ENCODE measurements at places on chromosomes 16 and 17.

DNA sequence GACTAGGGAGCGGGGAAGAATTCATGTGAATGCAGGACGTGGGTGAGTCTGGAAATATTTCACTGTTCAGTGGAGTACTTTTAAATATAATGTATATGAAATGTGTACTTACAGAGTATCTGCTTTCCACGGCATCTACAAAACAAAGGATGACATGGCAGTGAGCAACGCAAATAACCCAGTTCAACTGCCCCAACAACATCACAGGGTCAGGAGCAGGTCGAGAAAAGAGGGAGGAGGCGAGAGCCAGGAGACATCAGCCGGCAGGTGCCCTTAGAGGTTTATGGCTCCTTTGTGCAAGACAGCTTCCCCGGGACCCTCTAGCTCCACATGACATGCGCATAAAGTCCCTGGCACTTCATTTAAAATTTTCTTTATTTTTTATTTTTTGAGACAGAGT is 61.1 kb downstream of the PECAM1 start:
- no peak for DNase-seq

- peak; percentile 45 for DNase-seq
Measured at GRCh38 chr16:4273858-4274311, 1.1 kb upstream of the TFAP4 start.

DNA sequence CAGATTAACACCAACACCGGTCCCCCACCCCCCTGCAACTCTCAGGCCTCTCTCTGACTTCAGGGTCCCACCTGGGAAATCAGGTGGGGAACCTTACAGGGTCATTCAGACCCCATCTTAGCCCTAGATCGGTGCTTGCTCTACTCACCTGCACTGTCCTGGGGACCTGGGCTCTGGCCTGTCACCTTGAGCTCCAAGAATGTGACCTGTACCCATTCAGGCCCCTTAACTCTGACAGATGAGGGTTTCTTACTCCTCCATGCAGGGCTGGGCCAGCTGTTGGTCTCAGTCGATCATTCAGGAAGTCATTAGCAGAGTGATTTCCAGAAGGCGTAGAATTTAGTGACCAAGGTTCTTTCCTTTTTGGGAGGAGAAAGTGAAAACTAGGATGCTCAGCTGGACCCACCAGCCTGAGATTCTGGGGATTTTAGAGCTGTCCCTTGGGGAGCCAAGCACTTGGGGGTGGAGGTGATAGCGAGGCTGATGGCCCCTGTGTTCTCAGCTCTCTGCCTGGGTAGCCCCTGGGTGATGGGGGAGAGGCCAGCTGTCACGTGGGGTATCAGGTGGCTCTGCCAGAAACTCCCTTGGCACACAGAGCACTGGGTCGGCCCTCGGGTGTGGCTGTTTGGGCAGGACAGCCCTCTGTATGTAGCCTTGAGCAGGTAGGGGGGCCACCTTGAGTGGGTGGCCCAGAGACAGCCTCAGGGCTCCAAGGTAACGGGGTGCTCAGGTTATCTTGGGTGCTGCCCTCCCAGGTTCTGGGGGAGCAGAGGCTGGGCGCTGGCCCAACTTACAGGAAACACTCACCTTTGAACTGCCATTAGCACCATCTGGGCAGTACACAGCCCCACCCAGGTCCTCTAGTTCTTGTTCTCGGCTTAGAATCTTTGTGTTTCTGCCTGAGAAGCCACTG is 724 bp downstream of the MVP start:
- peak; percentile 79 for DNase-seq

- no peak for DNase-seq
Measured at GRCh38 chr16:50204453-50205108, 51.5 kb downstream of the TENT4B start.

DNA sequence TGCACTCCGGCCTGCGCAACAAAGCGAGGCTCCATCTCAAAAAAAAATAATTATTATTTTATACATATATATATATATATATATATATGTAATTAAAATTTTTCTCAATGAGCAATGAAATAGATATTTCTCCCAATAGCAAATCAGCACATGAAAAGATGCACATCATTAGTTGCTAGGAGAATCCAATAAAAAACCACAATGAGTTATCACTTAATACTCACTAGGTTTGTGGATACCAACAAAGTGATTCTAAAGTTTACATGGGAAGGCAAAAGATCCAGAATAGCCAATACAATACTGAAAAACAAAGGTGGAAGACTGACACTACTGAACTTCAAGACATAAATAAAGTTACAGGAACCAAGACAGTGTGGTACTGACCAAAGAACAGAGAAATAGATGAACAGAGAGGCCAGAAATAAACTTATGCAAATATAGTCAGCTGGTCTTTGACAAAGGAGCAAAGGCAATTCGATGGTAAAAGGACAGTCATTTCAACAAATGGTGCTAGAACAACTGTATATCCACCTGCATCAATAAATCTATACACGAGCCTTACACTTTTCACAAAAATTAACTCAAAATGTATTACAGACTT is 13.6 kb downstream of the SMG6 start:
- no peak for DNase-seq

Data from CD4-positive, alpha-beta T cell treated with Interleukin-21 for 1 hour (primary cell).